ENCODE measurements at places on chromosomes 5 and 9. TPM values are rescaled to one million over a fixed set of nuclear protein-coding genes. Genes with fewer than 3 reads are reported as not detected.

The ZFP37 gene
- 3.0 TPM for total RNA-seq

The EDIL3 gene
- 0.16 TPM for total RNA-seq

The ELAVL2 gene
- not detected for total RNA-seq

DNA sequence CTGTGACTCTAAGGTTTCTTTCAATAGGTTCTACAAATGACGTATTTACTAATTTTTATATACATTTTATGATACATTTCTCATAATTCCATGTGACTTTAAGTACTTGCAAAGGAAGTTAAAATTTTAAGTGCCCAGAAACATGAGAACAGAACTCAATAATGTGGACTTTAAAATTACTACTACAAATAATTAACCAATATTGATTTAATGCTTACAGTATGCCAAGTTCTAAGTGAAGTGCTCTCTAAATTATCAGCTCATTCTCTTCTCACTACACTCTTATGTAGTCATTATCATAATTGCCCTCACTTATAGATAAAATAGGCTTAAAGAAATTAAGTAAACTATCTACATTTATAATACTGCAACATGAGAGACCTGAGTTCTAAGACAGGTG is 1690.7 kb upstream of the CDH9 start:
- DNase-seq: no peak

Measured in T-cell (primary cell).